Activated CD8-positive, alpha-beta memory T cell treated with anti-CD3 and anti-CD28 coated beads, Interleukin-2, amount 10 ng/mL, durations not matched to agents 7 days and 5 days (primary cell): ENCODE measurements at places on chromosomes 5 and 9. TPM values are rescaled to one million over a fixed set of nuclear protein-coding genes. Genes with fewer than 3 reads are reported as not detected.
A peak's percentile ranks its signal among the peaks of the same experiment; 100 is the strongest.

DNA sequence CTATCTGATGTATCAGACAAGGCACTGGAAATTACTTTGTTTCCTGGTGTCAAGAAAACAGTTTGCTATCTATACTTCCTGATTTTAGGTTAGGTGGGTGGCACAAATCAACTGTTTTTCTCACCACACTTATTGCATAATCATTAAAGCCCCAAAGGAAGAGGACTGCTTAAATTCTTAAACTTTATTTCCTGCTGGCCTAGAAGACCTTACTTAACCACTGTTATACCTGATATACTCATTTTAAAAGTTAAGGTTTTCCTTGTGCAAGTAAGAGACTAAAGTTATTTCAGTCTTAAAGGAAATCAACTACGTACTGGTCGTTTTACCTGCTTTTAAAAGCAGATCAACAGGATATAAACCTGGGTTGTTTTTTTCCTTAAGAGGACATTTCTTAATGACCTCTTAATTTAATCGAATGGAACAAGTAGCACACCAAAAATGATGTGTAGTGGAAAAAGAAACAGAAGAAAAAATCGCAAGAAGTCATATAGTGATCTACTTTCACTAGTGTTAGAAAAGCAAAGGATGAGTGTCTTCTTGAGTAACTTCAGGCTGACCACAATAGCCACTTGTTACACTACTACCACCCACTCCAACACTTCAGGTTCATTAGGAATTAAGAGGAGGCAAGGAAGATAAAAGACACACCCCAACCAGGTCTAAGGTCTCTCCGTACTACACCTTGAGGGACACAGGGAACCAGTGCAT, 974 bp downstream of the CLINT1 start:
- DNase-seq = peak; percentile 57

GRCh38 chr5:121913418-121913817, 48.4 kb upstream of the SRFBP1 start:
- DNase-seq = no peak

GRCh38 chr9:107732781-107733522, 243.4 kb upstream of the KLF4 start:
- DNase-seq = no peak

- no peak for DNase-seq
Observed at GRCh38 chr9:117750401-117750800, 46.2 kb downstream of the TLR4 start.

The ERMP1 gene
- 25.0 TPM for total RNA-seq

DNA sequence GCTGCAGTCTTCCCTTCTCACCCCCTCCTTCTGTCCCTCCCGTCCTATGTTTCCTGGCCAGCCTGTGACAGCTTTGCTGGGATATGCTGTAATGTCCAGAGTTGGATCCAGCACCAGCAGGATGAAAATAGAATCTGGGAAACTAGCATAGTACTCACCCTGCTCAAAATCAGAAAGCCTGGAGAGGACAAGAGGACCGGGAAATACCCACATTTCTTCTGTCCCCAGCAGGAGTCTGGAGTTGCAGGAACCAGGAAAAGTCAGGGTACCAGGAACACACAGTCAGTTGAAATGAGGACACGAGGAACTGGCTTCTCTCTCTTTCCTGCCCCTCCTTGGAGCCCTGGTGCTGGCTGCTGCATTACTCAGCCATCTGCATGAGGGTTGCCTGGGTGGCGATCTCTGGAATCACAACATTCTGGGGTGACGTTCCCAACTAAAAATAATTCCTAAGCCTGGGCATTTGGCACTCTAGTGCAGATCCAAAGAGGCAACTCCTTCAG, 59.6 kb upstream of the NFIL3 start:
- no peak for DNase-seq

DNA sequence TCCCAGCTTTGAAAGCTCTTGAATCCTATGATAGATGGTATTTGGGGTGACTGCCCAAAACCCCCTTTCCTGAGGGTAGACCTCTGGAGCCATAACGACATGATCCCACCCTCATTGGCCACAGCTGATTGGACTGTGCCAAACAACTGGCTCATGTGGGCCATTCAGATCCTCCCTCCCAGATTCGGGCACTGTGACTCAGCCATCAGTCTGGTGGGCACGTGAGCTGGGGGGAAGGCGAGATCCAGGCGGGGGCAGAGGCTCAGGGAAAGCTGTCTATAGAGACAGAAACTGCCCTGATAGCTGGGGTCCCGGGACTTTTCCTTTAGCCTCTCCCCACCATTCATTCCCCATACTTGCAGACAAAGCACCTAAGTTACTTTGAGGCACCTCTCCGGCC, 15.1 kb upstream of the NCS1 start:
- DNase-seq = no peak

The LECT2 gene
- total RNA-seq = not detected

GRCh38 chr9:113756476-113757192, 119.5 kb upstream of the ZNF618 start:
- no peak for DNase-seq

GRCh38 chr5:157739388-157740228, 3.9 kb upstream of the LSM11 start:
- DNase-seq = no peak

DNA sequence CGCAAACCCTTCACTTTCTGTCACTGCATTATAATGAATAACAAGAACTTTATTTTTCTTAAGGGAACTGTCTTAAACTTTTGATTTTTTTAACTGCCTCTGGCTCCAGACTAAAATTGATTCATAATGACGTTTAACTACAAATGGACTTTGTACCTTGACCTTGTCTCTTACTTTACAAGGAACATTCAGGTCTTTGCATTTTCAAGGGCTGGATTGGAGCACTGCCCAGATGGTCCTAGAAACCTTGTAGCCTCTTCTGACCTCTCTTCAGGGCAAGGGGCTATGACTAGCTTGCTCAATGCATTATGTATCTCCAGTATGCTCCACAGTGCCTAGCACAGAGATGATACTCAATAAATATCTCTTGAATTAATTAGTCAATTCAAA, 612.6 kb upstream of the CLINT1 start:
- no peak for DNase-seq

The CCL27 gene
- total RNA-seq = not detected

DNA sequence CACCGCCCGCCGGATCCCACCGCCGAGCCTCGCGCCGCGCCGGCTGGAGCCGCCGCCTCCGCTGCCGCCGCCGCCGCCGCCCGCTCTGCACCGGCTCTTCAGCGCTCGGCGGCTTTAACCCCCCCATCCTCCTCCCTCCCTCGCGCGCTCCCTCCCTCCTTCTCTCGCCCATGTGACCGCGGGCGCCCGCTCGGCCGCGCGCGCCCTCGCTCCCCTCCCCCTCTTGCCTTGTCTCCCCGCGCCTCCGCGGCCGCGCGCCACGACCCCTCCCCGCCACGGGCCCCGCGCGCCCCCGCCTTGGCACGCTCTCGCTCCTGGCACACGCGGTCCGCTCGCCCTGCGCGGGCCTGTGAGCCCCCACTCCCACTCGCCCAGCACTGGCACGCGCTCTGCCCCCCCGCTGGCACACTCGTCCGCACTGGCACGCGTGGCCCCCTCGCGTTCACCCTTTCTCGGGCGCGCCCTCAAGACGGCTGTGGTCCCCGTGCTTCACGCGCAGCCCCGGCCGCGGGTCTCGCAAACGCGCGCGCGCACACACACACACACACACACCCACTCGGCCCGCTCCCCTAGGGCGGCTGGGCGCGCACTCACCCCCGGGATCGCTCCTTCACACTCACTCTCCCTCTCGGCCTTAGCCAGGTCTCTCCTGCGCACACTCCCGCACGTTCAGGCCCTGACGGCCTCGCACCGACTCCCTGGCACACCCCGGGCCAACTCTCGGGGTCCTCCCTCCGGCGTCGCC, at the start of gene CNTFR:
TSS of gene CNTFR (minus strand) at position 89 of the 745 bp plus-strand sequence. CDS start 20,743 bp downstream, outside the sequence.
- no peak for DNase-seq

DNA sequence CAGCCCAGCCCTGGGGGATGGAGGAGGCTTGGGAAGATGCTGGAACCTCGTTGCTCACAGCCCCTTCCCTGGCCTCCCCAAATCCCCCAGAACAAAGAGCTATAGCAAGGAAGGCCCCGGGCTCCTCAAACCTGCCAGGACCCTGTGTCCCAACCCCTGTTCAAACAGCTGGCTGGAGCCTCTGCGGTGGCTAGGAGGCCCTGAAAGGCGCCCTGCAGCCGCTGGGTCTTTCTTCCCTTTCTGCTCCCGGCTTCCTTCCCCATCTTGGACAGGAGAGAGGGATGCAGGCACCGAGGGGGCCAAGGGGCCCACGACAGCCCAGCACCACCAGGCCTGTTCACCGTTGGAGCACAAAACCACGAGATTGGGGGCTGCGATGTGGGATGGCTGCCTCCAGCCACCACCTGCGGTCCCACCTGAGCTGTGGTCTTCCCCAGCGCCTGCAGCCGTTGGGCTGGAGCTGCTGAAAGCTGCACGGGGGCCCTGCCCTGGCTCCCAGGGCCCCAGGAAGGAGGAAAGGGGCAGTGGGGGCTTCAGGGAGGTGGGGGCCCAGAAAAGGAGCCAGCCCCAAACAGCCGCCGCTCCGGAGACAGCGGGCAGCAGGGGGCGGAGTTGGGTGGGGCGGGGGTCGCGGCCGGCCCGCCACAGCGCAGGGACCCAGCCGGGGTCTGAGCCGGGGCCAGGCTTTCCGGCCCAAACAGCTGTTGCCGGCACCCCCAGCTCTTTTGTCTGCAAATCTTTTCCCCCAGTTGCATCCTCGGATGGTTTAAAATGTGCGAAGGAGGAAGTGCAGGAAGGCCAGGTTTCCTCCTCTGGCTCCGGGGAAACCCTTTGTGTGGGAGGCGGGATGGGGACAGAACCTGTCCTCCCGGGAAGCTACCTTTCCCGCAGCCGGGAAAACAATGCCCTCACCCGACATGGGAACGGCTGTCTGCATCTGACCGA, 16.1 kb downstream of the NOTCH1 start:
- no peak for DNase-seq
